Stimulated activated CD4-positive, alpha-beta T cell treated with anti-CD3 and anti-CD28 coated beads, Interleukin-4, amount 100 ng/mL, for 1 hour (primary cell): ENCODE measurements at places on chromosomes 5 and 9.

DNA sequence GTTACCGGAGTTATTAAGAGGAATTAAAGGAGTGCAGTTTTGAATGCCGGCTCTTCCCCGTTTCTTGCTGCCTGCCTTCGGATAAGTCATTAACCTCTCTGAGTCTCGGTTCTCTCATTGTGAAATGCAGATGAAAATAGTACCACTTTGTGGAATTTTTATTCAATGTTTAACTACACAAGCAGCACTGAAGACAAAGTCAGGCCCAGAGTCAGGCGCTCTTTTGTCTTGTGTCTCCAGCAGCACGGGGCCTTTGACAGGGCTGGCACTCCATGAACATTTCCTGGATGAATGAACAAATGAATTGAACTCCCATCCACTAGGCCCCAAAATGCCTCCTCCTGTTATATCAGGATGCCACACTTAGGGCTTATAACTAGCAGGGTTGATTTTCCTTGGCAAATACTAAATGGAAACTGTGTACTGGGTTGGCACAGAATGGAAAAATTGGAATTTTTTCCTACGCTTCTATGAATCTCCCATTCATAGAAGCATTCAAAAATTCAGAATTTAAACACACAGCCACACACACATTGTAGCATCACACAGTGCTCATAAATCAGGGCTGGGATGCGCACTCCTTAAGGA is 332.8 kb downstream of the MLLT3 start:
- DNase-seq = no peak

- no peak for DNase-seq
Measured at GRCh38 chr5:111830333-111830732, 73.3 kb upstream of the NREP start.

- DNase-seq = no peak
Measured at GRCh38 chr5:68454766-68455165, 239.2 kb downstream of the PIK3R1 start.

- DNase-seq = no peak
Measured at GRCh38 chr9:94593459-94594345, at the start of gene FBP2. Gene FBP2, minus strand, starts transcription at chr9:94593824. Its CDS starts 98 bp downstream, at chr9:94593726.

GRCh38 chr5:141421489-141421855 is 621 bp downstream of the PCDHGA11 start:
- DNase-seq = no peak

GRCh38 chr5:176902102-176902814 is 3.1 kb upstream of the HK3 start:
- no peak for DNase-seq

DNA sequence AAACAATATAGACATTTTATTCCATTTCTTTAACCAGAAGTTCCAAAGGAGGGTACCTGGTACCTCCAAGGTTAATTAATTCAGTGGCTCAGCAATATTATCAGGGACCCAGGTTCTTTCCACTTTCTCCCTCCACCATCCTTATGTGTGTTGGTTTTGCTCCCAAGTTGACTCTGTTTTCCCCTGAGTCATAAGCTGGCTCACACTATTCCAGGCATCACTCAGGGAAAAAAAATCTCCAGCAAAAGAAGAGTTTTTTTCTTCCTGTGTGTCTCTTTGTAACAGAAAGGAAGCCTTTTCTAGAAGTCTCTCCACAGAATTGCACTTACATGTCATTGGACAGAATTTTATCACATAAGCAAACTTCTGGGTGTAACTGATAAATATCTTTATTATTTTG is 31.2 kb upstream of the GALNT10 start:
- DNase-seq = no peak

DNA sequence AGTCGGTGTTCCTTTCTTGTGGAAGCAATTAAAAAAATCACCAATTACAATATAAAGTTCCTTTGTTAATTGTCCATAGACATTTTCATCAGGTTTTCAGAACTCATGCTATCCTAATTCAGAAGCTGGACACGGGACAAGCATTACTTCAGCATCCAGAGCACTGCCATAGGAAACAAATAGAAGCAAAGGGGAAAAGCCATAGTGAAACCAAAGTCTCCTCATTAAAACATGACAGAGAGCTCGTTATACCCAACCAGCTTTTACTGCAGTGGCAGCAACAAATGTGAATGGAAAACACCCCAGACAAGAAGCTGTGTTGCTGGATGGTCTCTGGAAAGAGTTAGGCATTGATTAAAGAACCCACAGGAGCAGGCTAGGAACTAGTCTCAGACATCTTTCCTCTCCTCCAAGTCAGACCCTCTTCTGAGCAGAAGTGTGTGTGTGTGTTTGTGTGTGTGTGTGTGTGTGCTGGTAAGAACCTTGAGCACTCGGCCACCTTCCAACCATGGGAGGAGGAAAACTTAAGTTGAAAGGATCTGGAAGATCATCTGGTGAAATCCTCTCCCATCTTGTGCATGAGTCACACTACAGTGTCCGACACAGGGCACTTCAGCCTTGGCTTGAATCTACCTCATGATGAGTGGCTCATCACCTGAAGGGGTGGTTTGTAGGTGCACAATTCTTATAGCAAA is 162.6 kb upstream of the ADAMTS16 start:
- DNase-seq = no peak

- no peak for DNase-seq
Measured at GRCh38 chr5:89850513-89850865, 559.1 kb downstream of the CETN3 start.

DNA sequence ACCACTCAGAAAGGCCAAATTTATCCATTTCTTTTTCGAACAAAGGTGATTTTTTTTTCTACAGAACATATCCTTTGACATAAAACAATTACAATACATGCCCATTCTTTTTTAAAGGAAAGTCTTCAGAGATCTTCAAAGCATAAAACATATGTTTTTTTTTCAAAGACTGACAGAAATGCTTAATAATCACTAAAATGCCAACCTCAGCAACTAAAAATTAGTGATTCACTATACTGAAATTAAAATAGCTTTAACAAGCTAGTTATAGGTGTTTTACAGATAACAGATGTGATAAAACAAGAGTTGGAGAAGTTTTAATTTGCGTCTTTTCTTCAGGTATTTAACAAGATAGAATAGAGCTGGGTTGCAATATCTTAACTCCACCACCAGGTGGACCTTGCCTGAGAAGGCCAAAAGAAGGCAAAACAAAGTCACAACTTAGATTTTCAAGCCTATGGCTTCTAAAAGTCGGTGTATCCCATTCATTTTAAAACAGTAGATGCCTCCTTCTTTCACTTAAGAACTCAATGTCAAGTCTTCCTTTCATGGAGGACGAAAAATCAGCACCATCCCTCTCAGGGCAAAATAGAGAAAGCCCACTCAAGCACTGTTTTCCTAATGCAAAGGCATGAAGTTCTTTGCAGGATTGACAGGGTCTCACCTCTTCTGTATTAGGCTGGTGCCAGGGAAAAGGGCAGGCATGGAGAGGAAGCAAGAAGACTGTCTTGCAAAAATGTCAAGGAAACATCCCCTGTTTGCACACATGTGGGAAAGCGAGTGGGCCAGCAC is 31.1 kb upstream of the CPLX2 start:
- DNase-seq = no peak

GRCh38 chr5:103571730-103572129 is 9.1 kb upstream of the NUDT12 start:
- DNase-seq = no peak

GRCh38 chr9:35000535-35001284 is 11.2 kb downstream of the DNAJB5 start:
- DNase-seq = no peak
